ENCODE measurements at places on chromosomes 5 and 9.

DNA sequence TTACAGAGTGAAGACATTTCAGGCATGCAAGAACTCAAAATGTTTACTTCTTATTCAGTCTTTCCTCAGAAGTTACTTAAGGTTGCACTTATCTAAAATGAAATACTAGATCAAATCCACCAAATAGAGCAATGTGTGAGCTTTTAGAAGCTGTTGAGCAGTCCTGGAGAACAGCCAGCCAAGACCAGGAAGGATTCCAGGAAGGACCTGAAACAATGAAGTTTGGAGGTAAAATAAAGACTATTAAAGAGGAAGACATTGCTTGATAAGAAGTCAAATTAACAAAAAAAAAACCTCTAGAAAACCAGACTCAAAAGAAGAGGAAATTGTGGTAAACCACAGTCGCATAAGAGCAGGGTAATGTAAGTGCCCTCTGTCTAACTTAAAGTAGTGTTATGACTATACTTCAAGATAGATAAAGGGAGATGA lies 156.2 kb upstream of the S1PR3 start:
- DNase-seq, result no peak

GRCh38 chr9:93962561-93963440 lies 7.6 kb upstream of the BARX1 start:
- DNase-seq, result peak; percentile 82

DNA sequence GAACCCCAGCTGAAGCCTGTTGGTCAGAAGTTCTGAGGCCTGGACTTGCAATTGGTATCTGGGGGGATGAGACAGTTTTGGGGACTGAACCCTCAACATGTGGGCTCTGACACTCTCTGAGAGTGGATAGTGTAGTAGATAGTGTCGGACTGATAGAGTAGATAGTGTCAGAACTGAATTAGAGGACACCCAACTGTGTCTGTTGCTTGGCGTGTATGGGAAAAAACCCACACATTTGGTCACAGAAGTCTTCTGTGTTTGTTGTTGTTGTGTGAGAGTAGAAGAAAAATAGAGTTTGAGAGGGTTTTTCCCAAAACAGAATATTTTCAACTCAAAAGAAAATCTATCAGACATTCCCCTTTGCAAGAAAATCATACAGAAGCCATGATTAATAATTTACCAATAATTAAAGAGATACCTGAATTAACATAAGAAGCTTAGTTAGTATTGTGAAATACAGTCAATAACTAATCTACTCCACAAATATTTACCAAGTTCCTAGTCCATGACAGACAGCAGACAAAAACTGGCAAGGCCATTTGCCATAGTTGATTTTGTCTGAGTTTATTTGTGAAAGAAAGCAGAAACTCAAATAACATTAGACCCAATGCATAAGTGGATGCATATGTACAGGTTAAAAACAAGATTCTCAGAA lies 170.9 kb downstream of the CTNND2 start:
- DNase-seq, result no peak

DNA sequence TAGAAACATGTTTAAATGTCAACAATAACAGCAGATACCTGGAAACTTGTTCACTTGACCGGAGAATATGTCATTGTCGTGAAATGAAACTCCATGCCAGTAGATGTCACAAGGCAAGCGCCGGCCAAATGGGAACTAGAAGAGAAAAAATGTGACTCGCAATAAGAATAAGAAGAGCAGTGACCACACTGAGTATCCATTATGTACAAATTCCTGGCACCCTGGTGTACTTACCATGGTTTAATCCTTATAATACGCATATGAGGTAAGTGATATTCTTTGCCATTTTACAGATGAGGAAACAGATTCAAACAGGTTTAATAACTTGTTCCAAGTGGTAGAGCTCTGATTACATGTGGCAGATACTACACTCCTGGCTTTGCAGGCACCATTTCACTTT lies 53.9 kb downstream of the TTLL11 start:
- no peak for DNase-seq

DNA sequence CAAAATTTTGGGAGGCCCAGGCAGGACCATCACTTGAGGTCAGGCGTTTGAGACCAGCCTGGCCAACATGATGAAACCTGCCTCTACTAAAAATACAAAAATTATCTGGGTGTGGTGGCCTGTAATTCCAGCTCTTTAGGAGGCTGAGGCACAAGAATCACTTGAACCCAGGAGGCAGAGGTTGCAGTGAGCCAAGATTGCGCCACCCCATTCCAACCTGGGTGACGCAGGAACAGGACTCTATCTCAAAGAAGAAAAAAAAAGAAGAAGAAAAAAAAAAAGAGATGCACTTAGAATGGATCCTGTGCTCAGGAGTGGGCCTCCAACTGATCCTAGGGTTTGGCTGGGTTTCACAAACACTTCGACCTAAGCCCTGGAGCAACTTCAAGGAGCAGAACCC lies 45.1 kb downstream of the GLDC start:
- no peak for DNase-seq

GRCh38 chr5:96822686-96823459 lies 15.1 kb upstream of the ERAP1 start:
- DNase-seq, result peak; percentile 16

DNA sequence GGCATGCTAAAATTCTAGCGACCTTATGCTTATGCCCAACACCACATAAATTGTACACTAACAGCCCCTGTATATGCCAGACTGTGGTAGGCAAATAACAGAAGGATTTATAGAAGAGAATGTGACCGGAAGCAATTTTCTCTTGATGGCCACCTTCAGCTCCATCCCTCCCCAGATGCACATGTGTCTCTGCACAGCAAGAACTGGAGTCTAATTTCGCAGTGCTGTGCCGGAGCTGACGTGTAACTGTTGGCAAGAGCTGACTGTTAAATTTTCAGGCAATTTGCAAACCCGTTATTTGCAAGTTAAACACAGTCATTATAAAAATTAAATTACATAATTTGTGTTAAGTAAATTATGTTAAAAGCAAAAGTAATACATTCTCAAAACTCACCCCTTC lies 48.4 kb downstream of the PCA3 start:
- no peak for DNase-seq

DNA sequence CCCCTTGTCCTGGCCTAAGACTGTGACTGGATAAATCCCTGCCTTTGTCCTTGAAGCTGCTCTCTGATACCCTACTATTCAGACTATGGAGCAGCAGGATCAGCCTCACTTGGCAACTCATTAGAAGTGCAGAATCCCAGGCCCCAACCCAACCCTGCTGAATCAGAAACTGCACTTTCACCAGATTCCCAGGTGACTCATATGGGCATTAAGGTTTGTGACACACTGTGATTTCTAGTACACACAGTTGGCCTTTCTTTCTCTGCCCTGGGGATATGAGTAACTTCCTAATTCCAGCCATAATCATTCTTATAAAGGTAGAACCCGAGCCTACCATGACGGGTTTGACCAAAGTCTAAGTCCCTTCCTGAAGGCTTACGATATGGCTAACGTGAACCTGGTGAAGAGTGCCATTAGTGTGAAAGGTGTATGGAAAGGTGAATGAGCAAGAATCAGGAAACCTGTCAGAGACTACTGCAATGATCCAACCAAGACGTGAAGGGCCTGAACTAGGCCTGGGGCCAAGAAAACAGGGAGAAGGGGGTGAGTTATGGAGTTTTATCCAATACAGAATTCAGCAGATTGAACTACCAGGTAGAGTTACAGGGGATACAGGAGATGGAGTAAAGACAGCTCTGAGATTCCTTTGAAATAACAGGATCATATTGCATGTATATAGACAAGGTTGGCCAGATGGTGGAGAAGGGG lies 533.0 kb downstream of the BNC2 start:
- DNase-seq, result no peak

DNA sequence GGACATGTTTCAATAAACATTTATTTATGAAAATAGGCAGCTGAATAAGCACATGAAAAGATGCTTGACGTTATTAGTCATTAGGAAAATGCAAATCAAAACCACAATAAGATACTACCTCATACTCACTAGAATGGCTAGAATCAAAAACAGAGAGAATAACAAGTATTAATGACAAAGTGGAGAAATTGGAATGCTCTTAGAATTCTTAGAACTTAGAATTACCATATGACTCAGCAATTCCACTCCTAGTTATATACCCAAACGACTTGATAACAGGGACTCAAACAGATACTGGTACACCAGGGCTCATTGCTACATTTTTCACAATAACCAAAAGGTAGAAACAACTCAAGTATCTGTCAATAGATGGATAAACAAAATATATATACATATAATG lies 15.1 kb upstream of the TRIM36 start:
- no peak for DNase-seq

DNA sequence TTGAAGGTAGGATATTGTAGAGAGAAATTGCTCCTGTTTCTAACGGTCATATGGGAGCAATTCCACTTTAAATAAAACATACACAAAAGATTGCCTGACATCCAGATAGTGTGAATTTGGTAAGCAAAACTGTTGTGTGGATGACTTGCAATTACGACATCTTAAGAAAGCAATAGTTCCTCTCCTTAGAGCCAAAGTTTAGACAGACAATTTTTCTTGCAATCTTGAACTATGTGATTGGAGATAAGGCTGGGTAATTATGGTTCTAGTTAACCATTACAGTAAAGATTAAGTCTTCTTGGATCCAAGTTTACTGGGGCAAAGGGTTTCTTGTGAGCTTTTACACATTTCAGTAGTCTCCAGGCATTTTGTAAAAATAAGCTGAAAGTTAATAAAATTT lies 1080.6 kb upstream of the CDH6 start:
- DNase-seq, result no peak
